ENCODE measurements at places on chromosomes 5 and 9. TPM values are rescaled to one million over a fixed set of nuclear protein-coding genes. Genes with fewer than 3 reads are reported as not detected.

Gene DNM1
- 5.9 TPM for total RNA-seq

DNA sequence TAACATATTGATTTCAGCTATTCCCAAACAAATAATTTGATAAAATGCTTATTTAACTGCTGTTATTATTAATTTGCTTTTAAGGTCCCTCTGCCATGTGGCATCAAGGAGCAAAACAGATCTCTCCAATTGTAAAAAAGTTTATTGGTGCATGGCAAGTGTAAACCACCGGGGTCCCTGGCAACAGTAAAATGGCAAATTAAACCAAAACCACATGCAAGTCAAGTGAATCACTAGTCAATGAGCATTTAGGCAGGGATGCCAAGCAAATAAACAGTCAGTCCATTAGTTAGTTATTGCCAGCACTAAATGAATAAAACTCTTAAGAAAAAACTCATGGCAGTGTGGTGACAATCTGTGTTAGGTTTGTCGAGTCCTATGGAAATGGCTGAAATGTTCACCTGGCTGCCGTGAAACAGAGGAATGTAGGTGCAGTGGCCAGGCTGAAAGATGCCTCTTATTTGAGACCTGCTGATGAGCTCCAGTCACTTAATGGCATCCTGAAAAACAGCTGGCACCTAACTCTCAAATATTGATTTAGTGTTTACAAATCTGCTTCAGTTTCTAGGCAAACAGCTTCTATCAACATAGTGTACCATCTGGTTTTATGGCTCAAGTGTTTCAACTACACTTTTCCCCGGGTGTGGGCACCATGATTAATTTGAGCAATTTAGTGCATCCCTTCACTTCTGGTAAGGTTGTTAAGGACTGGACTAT is 296.5 kb upstream of the ITGA1 start:
- DNase-seq: no peak

DNA sequence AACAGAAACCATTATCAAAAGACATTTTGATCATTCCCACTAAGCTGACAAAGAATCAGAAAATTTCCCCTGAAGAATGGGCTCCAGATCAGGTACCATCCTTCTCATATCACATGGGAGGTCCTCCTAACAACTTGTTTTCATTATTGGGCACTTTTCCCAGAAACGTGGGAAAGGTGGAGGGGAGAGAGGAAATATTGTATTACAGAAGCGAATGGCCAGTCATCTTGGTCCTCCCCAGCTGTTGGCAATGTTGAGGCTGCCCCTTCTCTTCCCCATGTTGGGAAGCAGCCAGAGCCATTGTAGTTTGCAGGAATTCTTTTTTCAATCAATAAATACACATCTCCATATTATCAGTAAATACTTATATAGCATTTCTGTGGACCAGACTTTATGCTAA is 126.2 kb upstream of the ZNF608 start:
- DNase-seq: no peak

DNA sequence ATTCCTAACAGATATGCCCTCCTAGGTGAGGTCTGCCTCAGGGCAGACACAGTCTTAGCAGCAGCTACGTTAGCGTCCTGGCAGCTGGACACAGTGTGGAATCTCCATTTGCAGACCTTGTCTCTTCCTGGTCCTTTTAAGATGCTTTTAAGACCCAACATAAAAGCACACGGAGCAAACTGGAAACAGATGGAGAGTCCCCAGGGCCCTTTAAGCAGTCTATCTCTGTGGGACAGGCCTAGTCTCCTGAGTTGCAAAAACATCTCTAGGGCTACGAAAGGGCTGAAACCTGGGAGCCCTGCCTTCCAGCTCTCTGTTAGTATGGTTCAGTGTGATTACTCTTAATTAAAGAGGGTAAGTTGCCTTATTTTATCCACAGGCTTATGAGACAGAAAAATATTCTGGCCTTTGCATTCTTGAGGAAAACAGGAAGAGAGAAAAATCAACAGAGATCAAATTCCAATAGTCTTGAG is 66.0 kb upstream of the GNA14 start:
- DNase-seq: no peak

Gene FGFR4
- total RNA-seq: 64.4 TPM

Gene LHX2
- total RNA-seq: 2.5 TPM

Data from liver (tissue), 10 donors.